ENCODE measurements at places on chromosomes 11 and 22.

GRCh38 chr11:97414801-97415200, 1025.0 kb downstream of the JRKL start:
- DNase-seq: no peak

- DNase-seq: no peak
Measured at GRCh38 chr11:44408711-44409470, 99.0 kb upstream of the ALX4 start.

DNA sequence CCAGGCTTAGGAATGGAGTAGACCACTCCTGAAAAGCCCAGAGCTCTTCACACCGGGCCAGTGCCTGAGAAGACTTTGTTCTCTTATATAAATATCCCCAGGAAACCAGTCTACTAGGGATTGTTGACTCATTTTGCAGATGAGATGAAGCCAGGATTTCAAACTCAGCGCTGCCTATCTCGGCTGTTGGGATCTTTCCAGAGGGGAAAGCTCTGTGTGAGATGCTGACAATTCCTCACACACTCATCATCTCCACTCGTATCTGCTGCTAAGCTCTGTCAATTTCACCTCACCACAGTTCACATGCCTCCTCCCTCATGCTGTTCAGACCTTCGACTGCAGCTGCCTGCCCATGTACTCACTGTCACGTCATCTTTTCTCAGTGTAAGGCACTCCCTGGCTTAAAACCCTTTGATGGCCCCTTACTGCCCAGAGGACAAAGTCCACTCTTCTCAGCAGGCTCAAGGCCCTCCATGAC, 12.5 kb downstream of the USH1C start:
- no peak for DNase-seq

- DNase-seq: no peak
Measured at GRCh38 chr11:119743006-119743405, 14.0 kb upstream of the NECTIN1 start.

DNA sequence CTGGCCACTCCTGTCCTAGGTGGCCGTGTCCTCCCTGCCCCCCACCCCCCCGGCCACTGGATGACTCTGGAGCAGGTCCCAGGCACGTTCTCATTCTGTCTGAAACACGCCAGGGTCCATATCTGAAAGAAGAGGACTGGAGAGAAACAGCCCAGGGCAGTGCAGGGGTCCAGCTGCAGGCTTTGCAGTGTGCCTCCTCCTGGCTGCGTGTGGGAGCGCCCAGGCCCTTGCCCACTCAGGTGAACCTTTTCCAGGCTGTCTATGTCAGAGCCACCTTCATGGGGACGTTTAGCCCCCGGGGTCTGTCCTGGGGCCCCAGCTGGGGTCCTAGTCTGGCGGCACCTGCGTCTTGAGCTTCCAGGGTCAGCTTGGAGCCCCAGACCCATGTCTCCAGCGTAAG, 15.6 kb downstream of the GRAMD4 start:
- no peak for DNase-seq

DNA sequence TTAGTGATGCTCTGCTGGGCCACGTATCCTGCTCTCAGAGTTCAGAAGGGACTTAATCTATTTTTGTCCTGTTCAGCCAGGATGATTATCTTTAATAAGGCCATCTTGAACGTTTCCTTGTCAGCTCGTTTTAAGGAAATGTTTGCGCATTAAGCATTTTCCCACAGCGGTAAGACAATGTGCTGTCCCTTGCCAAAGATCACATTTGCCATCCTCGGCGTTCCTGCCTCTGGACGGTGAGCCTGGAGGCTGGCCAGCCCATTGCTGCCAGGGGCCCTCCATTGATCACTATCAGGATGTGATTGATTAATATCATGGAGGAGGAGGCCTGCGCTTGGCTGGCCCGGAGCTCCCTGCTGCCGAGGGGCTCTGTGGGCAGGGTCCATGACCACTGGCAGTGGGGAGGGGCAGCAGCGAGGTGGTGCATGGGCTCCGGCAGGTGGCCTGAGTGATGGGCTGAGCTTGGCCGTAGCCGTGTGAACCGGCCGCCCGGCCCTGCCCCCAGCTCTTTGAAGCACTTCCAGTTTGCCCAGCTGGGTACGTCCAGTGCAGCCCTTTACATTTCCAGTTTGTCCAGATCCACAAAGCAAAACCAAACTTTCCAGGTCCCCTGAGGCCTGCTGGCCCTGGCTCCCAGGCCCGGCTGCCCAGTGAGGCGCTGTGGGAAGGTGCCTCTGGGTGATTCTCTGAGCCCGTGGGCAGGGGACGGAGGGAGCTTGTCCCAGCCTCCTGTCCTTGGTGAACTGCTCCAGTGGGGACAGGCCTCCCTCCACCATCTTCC, 49.5 kb upstream of the SMIM38 start:
- no peak for DNase-seq

- no peak for DNase-seq
Measured at GRCh38 chr11:67429038-67429668, 859 bp downstream of the RPS6KB2 start.
